ENCODE measurements at places on chromosomes 5 and 9. TPM values are rescaled to one million over a fixed set of nuclear protein-coding genes. Genes with fewer than 3 reads are reported as not detected.

MRPS2 gene
- total RNA-seq = 81.0 TPM

CDH9 gene
- 0.79 TPM for total RNA-seq

ANKRD34B gene
- total RNA-seq = 0.72 TPM

NR6A1 gene
- total RNA-seq = 99.3 TPM

PIP5K1B gene
- 1.7 TPM for total RNA-seq

ADAMTS12 gene
- 6.2 TPM for total RNA-seq

SLC25A48 gene
- 0.66 TPM for total RNA-seq

SLC22A4 gene
- total RNA-seq = 0.70 TPM

CDH10 gene
- 0.22 TPM for total RNA-seq

ZNF879 gene
- 6.4 TPM for total RNA-seq

DHFR gene
- 72.2 TPM for total RNA-seq

TAF11L3 gene
- total RNA-seq = not detected

RAB3C gene
- 11.5 TPM for total RNA-seq

MYORG gene
- 5.6 TPM for total RNA-seq

CTNND2 gene
- 7.0 TPM for total RNA-seq

CCNI2 gene
- total RNA-seq = 0.57 TPM

USP20 gene
- 20.9 TPM for total RNA-seq

SOX30 gene
- total RNA-seq = 0.13 TPM

ARL14EPL gene
- not detected for total RNA-seq

TMC1 gene
- 2.5 TPM for total RNA-seq

INSL4 gene
- not detected for total RNA-seq

All from H9 (cell line).